ENCODE measurements at places on chromosomes 7 and 10.

- no peak for DNase-seq
These were observed 140.6 kb downstream of the ALOX5 start for GRCh38 chr10:45514291-45515270.

- no peak for DNase-seq
These were observed 637.1 kb downstream of the CCSER2 start for GRCh38 chr10:84965468-84965867.

GRCh38 chr7:159115601-159116501 is 28.8 kb downstream of the VIPR2 start:
- DNase-seq: no peak

DNA sequence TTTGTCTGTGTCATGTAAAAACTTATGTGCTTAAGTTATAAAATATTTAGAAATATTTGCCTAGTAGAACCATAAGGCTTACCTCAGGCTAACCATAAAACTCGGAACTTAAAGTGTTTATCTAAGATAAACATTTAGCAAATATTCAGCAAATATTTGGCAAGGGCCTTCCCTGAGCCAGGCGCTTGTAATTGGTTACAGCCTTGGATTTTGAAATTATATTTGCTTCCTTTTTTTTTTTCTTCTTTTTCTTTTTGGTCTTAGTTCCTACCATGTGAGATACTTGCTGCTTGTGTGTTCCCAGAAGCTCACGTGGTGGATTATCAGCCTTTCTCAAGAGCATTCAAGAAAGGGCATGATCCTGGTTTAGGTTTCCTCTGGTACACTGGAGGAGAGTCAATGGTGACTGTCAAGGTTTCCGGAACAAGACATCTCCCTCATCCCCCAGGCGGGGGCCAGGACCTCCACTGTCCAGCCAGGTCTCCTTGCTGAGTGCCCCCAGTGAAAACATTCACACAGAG is 5.2 kb upstream of the BRI3 start:
- no peak for DNase-seq

DNA sequence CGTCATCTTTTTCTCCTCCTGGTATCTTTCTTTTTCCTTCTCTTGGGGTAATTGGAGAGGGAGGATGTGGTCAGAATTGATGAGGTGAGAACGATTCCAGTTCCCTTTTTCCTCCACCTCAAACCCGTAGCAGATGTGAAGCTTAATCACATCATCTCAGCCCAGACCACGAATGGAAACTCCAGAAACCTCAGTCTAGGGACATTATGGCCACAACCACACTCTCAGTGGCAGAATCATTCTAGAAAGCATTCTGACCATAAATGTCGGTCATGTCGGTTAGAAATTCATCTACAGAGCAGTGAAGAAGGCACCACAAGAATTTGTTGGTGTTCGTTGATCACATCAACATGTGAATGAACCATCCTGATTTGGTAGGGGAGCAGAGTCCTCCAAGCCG is 78.7 kb downstream of the GATA3 start:
- DNase-seq: peak; percentile 12

GRCh38 chr7:137402536-137403352 is 59.2 kb upstream of the PTN start:
- DNase-seq: no peak

- no peak for DNase-seq
These were observed 13.9 kb upstream of the NKX6-2 start for GRCh38 chr10:132799865-132800264.

GRCh38 chr10:21379143-21379542 is 146.3 kb downstream of the SKIDA1 start:
- DNase-seq: no peak

GRCh38 chr10:78672918-78673317 is 395.8 kb upstream of the ZMIZ1 start:
- no peak for DNase-seq

- no peak for DNase-seq
These were observed 275.6 kb upstream of the AOAH start for GRCh38 chr7:36999626-37000485.

GRCh38 chr7:30915005-30915601 is 3.5 kb downstream of the AQP1 start:
- DNase-seq: no peak

- DNase-seq: no peak
These were observed 176.1 kb upstream of the PHYHIPL start for GRCh38 chr10:59000162-59000825.

GRCh38 chr10:5354068-5354467 is 10.7 kb upstream of the UCN3 start:
- no peak for DNase-seq

DNA sequence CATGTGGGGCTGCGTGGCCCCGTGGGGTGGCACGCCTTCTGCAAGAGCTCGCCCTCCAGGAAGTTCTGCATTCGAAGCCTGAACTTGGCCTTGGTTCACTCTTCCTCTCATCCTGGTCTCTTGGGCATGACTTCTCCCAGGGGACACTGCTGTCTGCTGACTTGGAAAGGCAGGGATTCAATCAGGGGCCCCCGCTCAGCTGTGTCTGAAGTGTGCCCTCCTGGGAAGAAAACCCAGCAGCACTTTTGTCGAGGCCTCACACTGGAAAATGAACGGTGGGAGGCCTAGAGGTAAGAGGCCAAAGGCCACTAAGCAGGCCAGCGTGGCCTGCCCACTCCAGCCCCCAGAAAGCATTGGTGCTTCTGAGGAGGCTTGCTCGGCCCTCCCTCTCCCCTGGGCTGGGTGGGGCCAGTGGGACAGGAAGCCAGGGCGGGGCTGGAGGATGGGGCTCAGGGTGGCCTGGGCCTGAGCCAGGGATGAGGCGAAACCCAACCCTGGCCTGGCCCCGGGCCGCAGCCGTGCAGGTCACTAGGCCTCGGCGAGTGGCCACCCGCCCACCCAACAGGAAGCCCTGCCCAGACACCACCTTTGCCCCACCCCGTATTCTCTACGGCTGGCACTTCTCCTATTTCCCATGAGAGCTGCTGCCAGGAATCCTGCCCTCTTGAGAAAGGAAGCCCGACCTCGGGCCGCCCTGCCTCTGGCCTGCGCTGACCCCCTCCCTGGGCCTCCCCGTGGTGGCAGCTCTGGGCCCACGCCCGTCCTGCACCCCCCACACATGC is 81.1 kb downstream of the ZMIZ1 start:
- peak; percentile 46 for DNase-seq

GRCh38 chr10:76583711-76584161 is 1053.9 kb downstream of the KCNMA1 start:
- DNase-seq: no peak

DNA sequence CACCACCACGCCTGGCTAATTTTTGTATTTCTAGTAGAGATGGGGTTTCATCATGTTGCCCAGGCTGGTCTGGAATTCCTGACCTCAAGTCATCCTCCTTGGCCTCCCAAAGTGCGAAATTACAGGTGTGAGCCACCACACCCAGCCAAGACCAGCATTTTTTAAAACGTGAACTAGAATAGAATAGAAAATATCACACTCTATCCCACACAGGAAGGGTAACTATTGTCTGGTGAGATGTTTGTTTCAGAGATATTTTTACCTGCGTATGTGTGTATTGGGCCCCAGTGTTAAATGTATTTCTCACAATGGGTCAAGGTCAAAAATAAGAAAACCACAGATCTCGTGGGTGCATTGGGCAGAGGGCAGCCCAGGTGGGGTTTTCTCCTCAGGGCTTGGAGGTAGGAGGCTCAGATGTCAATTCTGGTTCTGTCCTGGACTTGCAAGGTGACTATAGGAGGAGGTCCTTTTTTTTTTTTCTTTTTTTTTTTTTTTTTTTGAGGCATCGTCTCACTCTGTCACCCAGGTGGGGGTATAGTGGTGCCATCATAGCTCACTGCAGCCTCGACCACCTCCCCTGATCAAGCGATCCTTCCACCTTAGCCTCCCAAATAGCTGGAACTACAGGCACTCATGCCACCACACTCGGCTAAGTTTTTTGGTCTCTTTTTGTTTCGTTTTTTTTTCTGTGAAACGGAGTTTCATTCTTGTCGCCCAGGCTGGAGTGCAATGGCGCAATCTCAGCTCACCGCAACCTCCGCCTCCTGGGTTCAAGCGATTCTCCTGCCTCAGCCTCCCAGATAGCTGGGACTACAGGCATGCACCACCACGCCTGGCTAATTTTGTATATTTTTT is 19.0 kb downstream of the SH2B2 start:
- peak; percentile 16 for DNase-seq

GRCh38 chr10:106537866-106538265 is 626.6 kb downstream of the SORCS1 start:
- DNase-seq: no peak

DNA sequence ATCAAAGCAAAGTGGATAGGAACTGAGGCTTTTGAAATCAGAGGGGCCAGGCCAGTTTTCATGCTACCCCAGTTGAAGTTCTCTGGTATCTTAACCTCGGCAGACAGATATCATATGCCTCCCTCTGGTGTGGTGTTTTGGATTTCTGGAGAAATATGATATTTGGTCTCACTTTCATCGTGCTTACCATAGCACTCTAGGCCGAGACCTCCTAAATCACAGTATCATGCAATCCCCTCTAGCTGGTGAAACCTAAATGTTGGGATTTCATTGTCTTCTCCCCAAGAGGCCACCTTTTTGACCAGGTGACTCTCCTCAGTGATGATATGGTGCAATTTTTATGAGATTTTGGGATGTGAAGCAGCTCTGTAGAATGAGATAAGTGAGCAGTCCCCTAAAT is 183.5 kb downstream of the CREB5 start:
- DNase-seq: no peak

DNA sequence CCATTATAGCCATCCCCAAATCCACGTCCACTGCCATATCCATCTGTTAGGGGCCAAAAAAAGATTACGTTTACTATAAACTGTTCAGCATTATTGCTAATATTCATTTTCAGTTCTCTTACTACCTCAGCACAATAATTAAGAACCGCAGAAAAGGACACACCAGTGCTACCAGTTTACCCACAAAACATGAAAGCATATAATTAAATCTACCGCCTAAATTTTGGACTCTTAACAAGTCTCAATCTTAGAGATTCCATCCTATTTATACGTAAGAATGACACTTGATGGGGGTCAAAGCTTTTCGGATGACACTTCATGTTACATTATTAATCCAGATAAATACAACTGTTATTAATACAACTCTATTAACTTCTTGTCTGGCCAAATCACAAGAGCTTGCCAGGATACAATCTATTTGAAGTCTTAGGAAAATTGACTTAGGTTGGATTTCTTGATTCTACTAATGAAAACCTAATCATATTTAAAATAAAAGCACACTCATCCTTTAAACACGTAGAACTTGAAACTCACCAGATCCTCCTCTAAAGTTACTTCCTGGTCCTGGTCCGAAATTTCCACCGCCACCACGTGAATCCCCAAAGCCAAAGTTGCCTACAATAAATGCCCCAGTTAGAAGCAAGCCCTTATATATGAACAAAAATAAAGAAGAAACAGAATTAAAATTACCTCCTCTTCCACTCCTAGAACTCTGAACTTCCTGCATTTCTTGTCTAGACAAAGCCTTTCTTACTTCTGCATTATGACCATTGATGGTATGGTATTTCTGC is 4.5 kb downstream of the HNRNPA2B1 start:
- DNase-seq: peak; percentile 30

- no peak for DNase-seq
These were observed 29.3 kb upstream of the DDX50 start for GRCh38 chr10:68871731-68872342.

All from CD4-positive, alpha-beta T cell treated with Interleukin-17A for 1 hour (primary cell).